Activated T-cell treated with anti-CD3 and anti-CD28 coated beads, Interleukin-2, amount 50 U/mL, for 4 hours (primary cell): ENCODE measurements at places on chromosomes 6 and 20. TPM values are rescaled to one million over a fixed set of nuclear protein-coding genes. Genes with fewer than 3 reads are reported as not detected.
A peak's percentile ranks its signal among the peaks of the same experiment; 100 is the strongest.

- DNase-seq = no peak
These were observed 266.7 kb upstream of the SULF2 start for GRCh38 chr20:48051794-48052474.

DNA sequence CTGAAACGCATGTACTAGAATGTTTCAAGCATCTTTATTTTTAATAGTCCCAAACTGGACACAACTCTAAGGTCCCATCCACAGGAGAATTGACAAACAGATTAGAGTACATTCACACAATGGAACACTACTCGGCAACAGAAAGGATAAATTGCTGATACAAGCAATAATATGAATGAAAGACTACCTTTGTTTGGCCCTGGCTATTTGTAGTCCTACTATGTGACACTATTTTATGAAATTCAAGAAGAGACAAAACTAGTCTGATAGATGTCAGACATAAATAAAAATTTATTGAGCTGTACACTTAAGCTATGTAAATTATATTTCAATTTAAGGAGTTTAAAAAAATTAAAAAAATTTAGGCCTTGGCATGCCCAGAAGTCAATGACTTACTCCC lies 28.0 kb upstream of the RNF24 start:
- DNase-seq = no peak

GRCh38 chr20:43331906-43332305 lies 125.8 kb upstream of the SRSF6 start:
- no peak for DNase-seq

DNA sequence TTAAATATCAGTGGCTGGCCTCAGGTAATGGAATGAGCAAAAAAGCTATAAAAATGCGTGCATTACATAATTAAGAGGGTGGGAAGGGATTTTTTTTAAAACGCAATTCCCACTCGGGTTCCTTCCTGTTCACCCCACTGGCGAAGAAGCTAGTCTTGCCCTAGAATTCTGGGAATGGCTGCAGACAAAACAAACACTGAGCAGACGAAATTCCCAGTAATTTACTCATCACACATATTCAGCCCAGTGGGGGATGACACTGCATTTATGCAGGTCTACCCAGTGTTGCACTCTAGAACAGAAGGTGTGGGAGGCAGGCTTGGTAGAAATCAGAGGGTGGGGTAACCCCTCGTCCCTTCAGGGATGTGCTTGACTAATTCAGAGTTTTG lies 2695.0 kb upstream of the DEFB115 start:
- no peak for DNase-seq

SLC35D3 gene
- not detected for total RNA-seq

GTSF1L gene
- not detected for total RNA-seq

DNA sequence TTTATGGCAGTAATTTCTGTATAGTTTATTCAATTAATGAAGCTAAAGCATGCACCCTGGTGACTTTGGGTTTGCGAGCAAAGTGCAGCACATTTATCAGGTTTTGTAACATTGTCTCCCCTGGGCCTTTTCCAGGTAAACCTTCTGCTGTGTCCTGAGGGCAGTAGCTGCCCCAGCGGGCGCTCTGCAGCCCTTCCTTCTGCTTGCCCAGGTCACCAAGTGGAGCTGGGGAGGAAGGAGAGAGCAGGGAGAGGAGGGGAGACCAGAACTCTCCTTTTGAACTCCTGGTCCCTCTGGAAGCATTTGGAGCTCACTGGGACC lies 145.6 kb downstream of the DLL1 start:
- DNase-seq = no peak

ADTRP gene
- total RNA-seq = 15.6 TPM

GRCh38 chr6:30883685-30884520 lies at the start of gene DDR1:
Gene DDR1, plus strand, starts transcription at chr6:30884519. Its CDS starts 4,211 bp downstream, at chr6:30888730.
- DNase-seq = peak; percentile 44

ABHD16B gene
- total RNA-seq = not detected

- DNase-seq = no peak
These were observed 1.1 kb downstream of the BAG2 start for GRCh38 chr6:57173056-57173885.

GRCh38 chr6:111462770-111463391 lies 20.1 kb downstream of the REV3L start:
- no peak for DNase-seq

TNFRSF6B gene
- total RNA-seq = not detected

SLC22A3 gene
- 0.11 TPM for total RNA-seq

DNA sequence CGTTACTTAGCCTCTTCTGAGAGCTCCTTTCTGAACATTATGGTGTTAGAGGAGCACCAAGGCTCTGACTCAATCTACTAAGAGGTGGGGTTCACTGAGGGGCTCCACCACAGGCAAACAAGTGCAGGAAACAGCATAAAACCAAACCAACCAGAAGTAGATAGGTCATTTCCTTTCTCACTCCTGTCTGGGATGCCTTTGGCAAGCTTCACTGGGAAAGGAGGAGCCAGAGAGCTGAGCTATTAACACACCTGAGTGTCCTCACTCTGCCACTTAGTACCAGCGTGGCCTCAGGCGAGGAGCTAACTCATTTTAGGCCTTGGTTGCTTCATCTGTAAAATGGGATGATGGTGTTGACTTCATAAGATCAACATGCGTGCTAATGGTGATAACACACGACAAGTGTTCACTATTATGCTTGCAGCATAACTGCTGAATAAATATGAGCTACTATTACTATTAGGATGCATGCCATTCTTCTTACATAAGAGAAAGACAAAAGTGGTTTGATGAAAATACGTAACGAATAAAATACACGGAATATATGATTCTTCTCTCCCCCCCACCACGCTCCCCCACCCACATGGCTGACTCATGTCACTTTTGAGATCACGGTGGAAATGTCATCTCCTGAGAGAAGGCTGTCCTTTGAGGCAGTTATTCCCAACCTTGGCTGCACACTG lies 185.4 kb downstream of the BCAS1 start:
- DNase-seq = peak; percentile 63

MCCD1 gene
- total RNA-seq = not detected

DNA sequence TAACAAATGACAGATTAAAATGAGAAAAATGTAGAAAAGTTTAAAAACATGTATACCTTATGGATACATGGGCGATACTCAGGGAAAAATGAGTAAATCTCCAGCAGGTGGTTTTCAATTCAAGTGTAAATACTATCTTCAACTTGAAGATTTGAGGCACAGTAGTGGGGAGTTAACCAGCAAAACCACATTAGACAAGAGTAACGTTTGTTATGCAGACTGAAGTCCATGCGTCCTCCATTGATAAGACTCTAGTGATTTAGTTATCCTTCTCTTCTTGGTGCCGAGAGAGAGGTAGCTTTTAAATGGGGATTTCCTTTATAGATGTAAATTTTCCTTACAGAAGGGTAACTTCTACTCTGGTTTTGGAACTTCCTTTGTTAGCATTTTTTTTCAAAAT lies 28.1 kb downstream of the PCMTD2 start:
- DNase-seq = no peak

MUC21 gene
- total RNA-seq = not detected

GRCh38 chr6:50978380-50979170 lies 159.9 kb downstream of the TFAP2B start:
- DNase-seq = no peak

C6orf118 gene
- not detected for total RNA-seq

DNA sequence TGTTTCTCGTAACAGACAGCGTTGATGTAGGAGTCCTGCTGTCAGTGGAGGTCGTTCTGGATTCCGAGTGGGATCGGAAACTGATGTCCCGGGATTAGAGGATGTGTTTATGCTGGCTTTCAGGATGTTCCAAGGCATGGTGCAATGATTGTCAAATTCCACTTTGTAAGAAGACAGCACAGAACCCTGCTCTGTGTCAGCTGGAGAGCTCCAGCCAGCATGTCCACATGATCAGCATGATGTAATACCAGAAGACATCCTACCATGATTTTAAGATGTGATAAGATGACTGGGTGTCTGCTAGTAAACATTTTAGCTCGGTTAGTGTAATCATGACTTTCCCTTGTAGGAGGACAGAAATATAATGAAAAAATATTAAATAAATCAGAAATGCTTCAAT lies 20.3 kb downstream of the ENPP1 start:
- DNase-seq = no peak

DNA sequence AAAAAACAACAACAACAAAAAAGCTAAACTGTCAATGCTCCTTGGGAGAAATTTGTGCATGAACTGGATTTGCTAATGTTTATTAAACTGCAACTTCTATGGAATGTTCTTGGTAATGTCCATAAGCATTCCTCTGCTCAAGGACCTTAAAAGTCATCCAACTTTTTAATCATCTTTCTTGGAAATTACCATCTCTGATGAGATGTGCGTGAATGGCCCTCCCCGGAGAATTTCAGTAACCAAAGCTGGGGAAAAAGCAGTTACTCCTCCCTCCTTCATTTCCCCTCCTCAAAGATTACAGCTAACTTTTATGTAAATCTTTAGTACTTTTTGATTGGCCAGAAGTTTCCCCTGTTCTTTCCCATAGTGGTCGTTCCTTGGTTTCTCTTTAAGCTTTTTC lies 5.2 kb downstream of the TBCC start:
- no peak for DNase-seq

DNA sequence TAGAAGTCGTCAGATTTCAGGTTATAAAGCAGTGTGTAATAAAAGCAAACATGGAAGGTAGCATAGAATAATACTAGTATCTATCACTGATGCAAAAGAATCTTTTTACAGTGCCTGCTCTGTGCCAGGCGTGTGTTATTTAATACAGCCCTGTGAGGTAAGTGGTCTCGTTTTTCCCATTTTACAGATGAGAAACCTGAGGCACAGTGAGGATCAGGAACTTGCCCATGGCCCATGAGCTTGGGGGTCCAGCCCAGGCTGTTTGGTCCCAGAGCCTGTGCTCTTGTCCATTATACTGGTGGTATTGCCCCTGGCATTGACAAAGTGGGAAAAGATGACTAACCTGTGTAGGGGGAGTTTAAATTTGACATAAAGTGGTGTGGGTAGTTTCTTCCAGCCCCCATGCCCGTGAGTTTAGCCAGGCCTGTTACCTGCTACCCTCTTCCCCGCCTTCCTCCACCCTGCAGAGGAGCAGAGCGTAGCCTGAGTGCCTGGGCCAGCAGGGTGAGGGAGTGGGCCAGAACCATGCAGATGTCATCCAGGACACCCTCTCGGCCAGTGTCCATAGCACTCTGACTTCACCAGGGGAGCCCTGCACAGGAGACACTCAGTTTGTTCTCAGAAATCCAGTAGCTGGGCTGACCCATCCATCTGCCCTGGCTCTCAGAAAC lies 16.6 kb downstream of the WRNIP1 start:
- DNase-seq = no peak

DNA sequence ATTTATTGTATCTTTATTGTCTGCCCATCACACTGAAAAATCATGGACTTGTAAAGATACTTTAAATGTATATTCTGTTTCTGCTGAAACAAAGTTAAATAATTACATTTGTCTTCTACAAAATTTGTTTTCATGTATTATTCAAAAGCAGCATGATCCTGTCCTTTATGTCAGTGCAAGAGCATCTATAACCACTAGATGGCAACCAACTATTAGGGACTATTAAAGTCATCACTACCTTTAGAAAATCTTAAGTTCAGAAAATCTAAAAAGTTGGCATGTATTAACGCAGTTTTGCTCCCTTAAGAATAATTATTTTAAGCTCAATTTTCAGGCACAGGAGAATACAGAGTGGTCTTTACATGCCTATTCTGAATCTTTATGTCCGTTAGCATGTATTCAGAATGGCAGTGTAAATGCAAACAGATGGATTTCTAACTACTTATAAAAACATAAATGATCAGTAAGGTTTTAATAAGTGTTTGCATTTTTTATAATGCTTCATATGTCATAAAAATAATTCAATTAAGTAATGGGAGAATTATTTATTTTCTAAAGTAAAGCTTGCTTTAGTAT lies 17.8 kb downstream of the TMEM30A start:
- DNase-seq = no peak

DNA sequence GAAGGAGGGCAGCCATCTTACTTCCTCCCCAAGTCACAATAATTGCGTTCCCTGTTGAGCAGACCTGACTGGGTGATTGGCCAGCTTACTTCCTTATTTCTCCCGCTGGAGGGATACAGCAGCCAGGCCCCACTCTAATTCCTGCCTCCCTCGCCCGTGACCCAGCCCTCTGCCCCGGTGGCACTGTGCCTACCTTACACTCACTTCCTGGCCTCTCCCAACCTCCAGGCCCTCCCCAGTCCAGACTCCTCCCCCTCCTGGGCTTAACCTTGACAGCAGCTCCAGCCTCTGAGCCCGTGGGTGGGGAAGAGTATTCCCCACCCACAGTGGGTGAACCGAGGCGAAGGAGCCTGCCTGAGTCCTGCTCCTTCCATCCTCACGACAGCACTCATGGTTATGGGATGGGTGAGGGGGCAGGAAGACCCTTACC lies 3.0 kb downstream of the BAK1 start:
- peak; percentile 32 for DNase-seq

STX11 gene
- 31.8 TPM for total RNA-seq
